ENCODE measurements at places on chromosomes 5 and 9. TPM values are rescaled to one million over a fixed set of nuclear protein-coding genes. Genes with fewer than 3 reads are reported as not detected.
A peak's percentile ranks its signal among the peaks of the same experiment; 100 is the strongest.

Gene GABRP
- total RNA-seq, result not detected

- peaks cover 70% of the 10 kb centered on the region for H3K27me3 ChIP-seq
- no peak for DNase-seq
- no peaks in the 10 kb centered on the region for H3K36me3 ChIP-seq
- no peak overlapping the region for H3K4me3 ChIP-seq
- no peak overlapping the region for H3K27ac ChIP-seq
- H3K4me1 ChIP-seq, result no peaks in the 10 kb centered on the region
These were observed 7.2 kb upstream of the POU4F3 start for GRCh38 chr5:146331423-146331822.

- no peaks in the 10 kb centered on the region for H3K4me1 ChIP-seq
- no peaks in the 10 kb centered on the region for H3K36me3 ChIP-seq
- no peak overlapping the region for H3K4me3 ChIP-seq
- H3K27ac ChIP-seq, result no peak overlapping the region
These were observed 25.9 kb upstream of the TTC39B start for GRCh38 chr9:15332939-15333338.

Gene ABLIM3
- 3.9 TPM for total RNA-seq

DNA sequence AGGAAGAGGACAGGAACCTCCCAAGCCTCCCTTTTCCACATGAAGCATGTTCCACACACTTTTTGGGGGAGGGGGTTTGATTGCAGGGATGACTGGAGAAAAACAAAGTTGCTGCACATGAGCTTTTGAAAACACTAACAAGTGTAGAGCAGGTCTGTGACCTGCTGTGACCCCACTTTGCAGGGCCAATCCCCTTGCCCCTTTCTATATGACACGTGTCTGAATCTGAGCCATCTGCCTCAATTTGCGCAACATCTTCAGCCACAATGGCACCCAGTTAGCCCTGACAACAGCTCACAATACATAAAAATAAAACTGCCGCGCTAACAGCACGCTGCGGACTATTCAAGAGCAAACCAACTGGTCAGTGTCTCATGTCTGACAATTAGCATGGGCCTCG lies 227.8 kb upstream of the TBCA start:
- no peak overlapping the region for H3K4me3 ChIP-seq
- no peaks in the 10 kb centered on the region for H3K27me3 ChIP-seq
- H3K27ac ChIP-seq, result no peak overlapping the region
- H3K4me1 ChIP-seq, result peaks cover 2% of the 10 kb centered on the region
- DNase-seq, result no peak

GRCh38 chr5:15203376-15203775 lies 296.6 kb upstream of the FBXL7 start:
- no peaks in the 10 kb centered on the region for H3K36me3 ChIP-seq
- no peak overlapping the region for H3K4me3 ChIP-seq
- no peaks in the 10 kb centered on the region for H3K4me1 ChIP-seq
- DNase-seq, result no peak
- H3K27me3 ChIP-seq, result no peaks in the 10 kb centered on the region
- no peak overlapping the region for H3K27ac ChIP-seq

Gene CFAP77
- 0.36 TPM for total RNA-seq

Gene SPATA24
- total RNA-seq, result 5.2 TPM

Gene SRA1
- 72.4 TPM for total RNA-seq

GRCh38 chr5:84378961-84379360 lies 5.7 kb downstream of the EDIL3 start:
- no peaks in the 10 kb centered on the region for H3K27me3 ChIP-seq
- peak; percentile 86 for DNase-seq
- peaks cover 29% of the 10 kb centered on the region for H3K4me1 ChIP-seq
- peak overlapping the region; percentile 92 for H3K27ac ChIP-seq
- H3K4me3 ChIP-seq, result peak overlapping the region; percentile 27
- H3K36me3 ChIP-seq, result no peaks in the 10 kb centered on the region

Gene TMEM174
- total RNA-seq, result not detected

GRCh38 chr9:130414910-130415746 lies 29.6 kb upstream of the ASS1 start:
- no peak for DNase-seq
- no peak overlapping the region for H3K4me3 ChIP-seq
- H3K36me3 ChIP-seq, result no peaks in the 10 kb centered on the region
- H3K27ac ChIP-seq, result no peak overlapping the region
- H3K4me1 ChIP-seq, result no peaks in the 10 kb centered on the region
- H3K27me3 ChIP-seq, result peaks cover 2% of the 10 kb centered on the region

DNA sequence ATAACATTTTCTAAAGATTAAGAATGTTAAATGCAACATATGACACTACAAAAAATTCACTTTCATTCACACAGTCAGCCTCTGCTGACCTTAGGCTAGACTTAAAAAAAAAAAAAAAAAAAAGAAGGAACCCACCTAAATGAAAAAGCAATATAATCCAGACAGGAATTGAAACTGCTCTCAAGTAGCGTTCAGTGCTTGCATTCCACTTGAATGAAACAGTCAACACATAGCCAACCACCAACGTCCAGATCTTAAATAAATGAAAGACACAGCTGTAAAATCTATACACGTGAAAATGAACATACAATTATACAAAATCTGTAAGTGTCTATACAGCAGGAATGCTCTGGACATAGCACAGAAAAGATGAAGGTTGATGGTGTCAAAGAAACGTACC lies 11.4 kb downstream of the TMEM245 start:
- peaks cover 4% of the 10 kb centered on the region for H3K36me3 ChIP-seq
- peaks cover 34% of the 10 kb centered on the region for H3K4me1 ChIP-seq
- peak overlapping the region; percentile 42 for H3K4me3 ChIP-seq
- peak; percentile 70 for DNase-seq
- H3K27me3 ChIP-seq, result no peaks in the 10 kb centered on the region
- H3K27ac ChIP-seq, result peak overlapping the region; percentile 94

GRCh38 chr9:110316261-110317075 lies 21.2 kb downstream of the TXNDC8 start:
- DNase-seq, result no peak
- H3K27ac ChIP-seq, result no peak overlapping the region
- no peaks in the 10 kb centered on the region for H3K36me3 ChIP-seq
- H3K4me3 ChIP-seq, result no peak overlapping the region
- no peaks in the 10 kb centered on the region for H3K4me1 ChIP-seq

DNA sequence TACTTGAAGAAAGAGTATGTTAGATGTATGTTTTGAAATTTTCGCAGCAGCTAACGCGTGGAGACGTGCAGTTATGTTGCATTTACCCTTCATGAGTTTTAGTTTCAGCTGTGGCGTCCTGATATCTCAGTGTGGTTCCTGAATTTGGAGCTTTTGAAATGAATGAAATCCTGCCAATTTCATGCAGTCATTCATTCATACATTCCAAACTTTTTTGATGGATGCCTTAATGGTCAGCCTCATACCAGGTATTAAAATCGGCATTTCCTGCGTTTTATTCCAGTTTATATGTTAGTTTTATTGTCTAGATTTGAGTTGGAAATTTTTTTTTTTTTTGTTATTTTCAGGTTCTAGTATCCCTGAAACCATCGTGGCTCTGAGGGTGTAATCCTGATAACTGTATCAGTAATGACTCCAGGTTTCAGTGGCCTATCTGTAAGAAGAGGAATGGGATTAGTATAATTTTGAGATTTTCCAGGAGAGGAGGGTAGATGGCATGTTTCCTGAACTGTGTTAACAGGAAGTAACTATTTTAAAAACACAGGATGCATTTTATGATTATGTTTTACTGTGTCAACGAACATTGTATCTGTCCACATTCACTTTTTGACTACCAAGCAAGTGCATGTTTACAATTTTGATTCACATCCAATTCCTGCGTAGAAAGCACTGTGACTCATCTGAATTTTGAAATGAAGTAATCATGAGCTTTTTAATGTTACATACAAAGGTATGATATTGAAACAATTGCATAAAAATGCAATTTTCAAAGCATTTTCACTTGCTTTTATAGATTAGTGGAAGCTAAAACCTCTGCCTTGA lies 1.0 kb downstream of the FOCAD start:
- peak; percentile 66 for DNase-seq
- peak overlapping the region; percentile 82 for H3K4me3 ChIP-seq
- no peaks in the 10 kb centered on the region for H3K36me3 ChIP-seq
- no peaks in the 10 kb centered on the region for H3K27me3 ChIP-seq
- H3K27ac ChIP-seq, result peak overlapping the region; percentile 87

DNA sequence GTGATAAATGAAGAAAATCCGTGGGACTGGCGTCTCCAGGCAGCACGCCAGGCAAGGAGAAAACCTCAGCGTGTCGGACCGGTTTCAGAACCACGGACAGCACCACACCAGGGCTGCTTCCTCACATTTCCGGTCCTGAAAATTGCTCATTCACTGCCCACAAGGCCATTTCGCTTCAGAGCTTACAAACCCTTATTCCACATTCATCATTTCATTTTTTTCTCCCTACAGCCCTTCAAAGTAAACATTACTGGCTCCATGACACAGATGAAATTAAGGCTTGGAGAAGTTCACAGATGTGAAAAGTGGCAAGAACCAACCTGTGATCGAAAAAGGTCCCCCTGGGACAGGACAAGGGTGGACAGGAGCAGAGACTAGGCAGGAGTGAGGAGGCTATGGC lies 1.5 kb upstream of the GPRIN1 start:
- H3K27me3 ChIP-seq, result no peaks in the 10 kb centered on the region
- no peak overlapping the region for H3K27ac ChIP-seq
- peak; percentile 76 for DNase-seq
- H3K4me3 ChIP-seq, result no peak overlapping the region
- H3K4me1 ChIP-seq, result peaks cover 31% of the 10 kb centered on the region
- H3K36me3 ChIP-seq, result no peaks in the 10 kb centered on the region

GRCh38 chr5:126220725-126221124 lies 202.5 kb upstream of the GRAMD2B start:
- no peaks in the 10 kb centered on the region for H3K4me1 ChIP-seq
- DNase-seq, result no peak
- H3K4me3 ChIP-seq, result no peak overlapping the region
- no peaks in the 10 kb centered on the region for H3K36me3 ChIP-seq
- H3K27ac ChIP-seq, result no peak overlapping the region

Gene LECT2
- total RNA-seq, result not detected

Gene PRRC2B
- 260 TPM for total RNA-seq

- no peaks in the 10 kb centered on the region for H3K36me3 ChIP-seq
- no peak overlapping the region for H3K4me3 ChIP-seq
- no peaks in the 10 kb centered on the region for H3K27me3 ChIP-seq
- peaks cover 6% of the 10 kb centered on the region for H3K4me1 ChIP-seq
- peak; percentile 20 for DNase-seq
- H3K27ac ChIP-seq, result no peak overlapping the region
These were observed 47.4 kb downstream of the NDUFS4 start for GRCh38 chr5:53607886-53608285.

- H3K27me3 ChIP-seq, result no peaks in the 10 kb centered on the region
- no peaks in the 10 kb centered on the region for H3K36me3 ChIP-seq
- no peaks in the 10 kb centered on the region for H3K4me1 ChIP-seq
- no peak for DNase-seq
- H3K4me3 ChIP-seq, result no peak overlapping the region
These were observed 399.4 kb upstream of the IRX4 start for GRCh38 chr5:2282034-2282690.
